ENCODE measurements at places on chromosomes 3 and 15.

GRCh38 chr15:71116366-71116765, 1.1 kb downstream of the THSD4 start:
- DNase-seq = no peak

DNA sequence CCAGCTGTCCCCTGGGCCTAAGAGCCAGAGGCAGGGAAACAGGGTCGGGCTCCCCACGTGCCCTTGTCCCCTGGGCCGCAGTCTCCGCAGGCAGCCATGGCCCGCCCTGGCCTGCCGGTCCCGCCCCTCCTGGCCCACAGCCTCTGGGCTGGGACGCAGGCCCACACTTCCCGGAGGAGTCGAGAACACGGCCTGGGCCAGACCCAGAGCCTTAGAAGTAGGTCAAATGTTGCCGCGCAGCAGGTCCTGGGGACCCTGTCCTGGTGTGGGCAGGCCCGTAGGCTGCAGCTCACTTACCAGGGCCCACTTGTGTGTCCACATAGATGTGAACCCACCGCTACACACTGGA, 4.3 kb upstream of the MYL3 start:
- no peak for DNase-seq

GRCh38 chr3:28081533-28081947, 159.9 kb upstream of the CMC1 start:
- no peak for DNase-seq

- DNase-seq = no peak
Observed at GRCh38 chr15:73212424-73212823, 156.3 kb downstream of the HCN4 start.

DNA sequence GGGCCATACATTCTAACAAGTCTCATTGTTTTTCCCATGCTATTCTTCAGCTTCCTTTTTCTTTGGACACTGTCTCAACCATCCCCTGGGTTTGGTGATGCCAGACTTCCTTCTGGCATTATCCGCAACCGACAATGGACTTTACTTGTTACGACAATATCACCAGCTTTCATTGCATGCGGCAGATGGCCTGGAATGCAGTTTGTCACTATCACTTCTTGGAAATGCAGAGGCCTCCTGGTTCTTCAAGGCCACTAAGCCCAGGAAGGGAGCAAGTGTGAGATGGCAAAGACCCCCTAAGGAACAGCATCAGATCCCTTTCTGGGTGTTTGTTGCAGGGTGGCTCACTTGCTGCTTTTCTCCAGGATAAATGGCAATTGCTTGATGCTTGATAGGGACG, 128.6 kb downstream of the PTPRG start:
- no peak for DNase-seq

DNA sequence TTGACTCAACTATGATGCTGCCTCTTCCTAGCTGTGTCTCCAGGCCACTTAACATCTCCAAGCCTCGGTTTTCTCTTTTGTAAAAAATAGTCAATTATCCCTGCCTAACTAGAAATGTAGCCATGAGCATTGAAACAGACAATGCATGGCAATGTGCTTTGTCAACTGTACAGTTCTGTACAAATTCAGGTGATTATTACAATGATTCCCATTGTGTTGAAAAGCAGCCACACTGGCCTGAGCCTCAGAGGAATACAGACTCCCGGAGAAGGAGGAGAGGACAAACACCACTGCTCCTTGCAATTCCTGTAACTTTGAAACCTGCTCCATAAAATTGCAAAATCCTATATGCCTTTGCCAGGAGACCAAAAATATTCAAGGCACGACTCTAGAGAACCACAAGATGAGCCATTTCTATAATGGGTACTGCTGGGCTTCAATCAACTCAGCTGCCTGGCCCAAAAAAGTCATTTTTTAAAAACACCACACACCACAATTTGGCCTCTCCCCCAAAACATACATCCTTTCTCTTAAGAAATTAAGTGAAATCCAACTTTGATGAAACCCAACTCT, 28.6 kb downstream of the DAPK2 start:
- DNase-seq = no peak

DNA sequence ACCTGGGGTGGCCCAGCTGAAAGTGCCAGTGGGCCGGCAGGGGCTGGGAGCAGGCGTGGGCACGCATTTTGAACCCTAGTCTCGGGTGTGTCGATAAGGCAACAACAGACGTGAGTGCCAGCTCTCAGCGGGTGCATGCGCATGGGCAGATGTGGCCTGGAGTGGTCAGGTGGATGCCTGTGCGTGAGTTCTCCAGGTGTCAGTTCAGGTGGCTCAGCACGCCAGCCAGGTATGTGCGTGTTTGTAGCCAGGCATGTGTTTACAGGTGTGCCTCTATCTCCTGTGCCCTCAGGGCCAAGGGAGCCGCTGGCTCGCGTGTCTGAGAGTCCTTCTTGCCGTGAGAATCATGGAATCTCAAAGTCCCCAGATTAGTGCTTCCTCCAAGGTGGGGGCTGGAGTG, 14.8 kb downstream of the CYP1A2 start:
- no peak for DNase-seq

DNA sequence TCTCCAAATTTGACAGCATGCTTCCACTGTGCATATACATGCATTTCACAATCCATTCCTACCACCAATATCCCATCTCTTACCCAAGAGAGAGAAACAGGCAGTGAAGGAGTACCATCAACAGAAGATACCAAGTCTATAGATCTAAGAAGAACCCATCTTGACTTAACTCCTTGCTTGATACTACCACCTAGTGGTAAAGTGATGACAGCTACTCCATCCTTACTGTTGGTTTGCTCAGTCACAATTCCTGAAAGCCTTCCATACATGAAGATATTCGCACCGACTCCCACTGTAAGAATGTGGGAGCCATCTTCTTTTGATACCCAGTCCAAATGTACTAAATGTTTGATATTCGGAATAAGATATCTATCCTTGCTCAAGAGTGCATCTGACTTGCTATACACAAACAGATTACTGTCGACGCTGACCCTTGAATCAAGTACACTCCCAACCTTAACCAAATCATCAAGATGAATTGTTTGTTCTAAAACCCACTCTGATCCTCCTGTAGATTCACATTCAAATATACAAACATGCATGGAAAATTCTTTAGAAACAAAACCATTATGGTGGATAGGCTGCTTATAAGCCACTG, 123.1 kb downstream of the DMXL2 start:
- peak; percentile 44 for DNase-seq

DNA sequence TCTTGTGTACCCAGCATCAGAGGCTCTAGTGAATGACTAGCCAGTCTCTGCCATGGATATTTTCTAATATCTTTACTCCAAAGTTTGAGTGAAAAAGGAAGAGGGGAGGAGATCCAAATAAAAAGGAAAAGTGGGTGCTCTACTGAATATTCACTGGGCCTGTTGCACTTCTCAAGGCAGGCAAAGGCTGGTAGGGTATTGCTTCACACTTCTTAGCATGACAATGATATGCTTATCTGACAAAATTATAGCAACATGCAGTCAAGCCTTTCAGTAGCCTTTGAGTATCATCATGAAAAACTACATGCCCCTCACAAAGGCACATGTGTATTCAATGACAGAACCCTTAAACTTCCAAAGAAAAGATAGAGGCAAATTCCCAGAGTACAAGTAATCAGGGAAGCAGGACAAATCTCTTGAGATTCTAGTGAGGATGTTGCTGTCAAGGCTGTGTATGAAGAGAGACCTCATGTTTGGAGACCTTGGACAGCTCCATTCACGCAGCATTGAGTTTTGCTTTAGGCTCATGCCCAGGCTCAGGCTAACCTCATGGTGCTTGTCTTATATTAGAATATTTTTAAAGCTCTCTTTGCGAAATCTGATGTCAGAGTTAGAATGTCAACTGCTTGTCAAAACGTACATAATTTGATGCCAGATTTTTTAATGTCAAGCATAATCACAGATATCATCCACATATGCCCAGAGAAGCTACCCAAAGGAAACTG, 506.9 kb downstream of the OCA2 start:
- DNase-seq = no peak

DNA sequence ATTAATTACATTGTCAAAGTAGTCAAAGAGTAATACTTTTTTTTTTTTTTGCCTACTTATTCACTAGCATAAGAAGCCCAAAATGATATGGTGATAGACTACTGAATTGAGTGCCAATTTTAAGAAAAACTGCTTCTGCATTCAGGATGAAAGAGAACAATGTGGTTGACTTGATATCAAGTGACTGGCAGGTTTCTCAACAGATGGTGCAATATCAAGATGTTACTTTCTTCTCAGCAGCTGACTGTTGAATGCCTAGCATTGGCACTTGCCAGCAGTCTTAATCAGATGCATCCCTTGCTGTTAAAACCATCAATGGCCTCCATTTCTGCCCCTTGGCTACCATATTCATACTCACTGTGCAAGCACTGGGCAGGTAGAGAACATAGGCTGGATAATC, 863.2 kb downstream of the GBE1 start:
- peak; percentile 3 for DNase-seq

DNA sequence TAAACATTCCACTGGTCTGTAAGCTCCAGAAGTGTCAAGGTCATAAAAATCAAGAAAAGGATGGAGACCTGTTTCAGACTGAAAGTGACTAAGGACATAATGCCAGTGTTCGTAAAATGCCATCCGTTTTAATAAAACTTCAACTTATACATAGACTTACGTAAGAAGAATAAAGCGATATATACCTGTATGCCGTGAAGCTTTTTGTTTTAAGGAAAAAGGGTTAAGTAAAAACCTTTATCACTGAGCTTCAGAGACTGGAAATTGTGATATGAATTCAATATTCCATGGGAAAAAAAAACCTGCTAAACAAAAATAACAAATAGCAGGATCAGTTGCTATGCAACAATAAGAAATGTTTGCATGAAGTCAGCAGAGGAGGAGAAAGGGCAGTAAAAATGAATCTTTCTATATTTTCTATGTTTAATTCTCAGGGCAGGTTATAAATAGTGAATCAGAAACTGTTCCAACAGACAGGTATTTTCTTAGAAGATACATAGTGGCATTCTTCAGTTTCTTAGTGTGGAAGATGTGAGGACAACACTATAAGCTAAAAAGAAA, 42.5 kb downstream of the CHSY1 start:
- DNase-seq = no peak

DNA sequence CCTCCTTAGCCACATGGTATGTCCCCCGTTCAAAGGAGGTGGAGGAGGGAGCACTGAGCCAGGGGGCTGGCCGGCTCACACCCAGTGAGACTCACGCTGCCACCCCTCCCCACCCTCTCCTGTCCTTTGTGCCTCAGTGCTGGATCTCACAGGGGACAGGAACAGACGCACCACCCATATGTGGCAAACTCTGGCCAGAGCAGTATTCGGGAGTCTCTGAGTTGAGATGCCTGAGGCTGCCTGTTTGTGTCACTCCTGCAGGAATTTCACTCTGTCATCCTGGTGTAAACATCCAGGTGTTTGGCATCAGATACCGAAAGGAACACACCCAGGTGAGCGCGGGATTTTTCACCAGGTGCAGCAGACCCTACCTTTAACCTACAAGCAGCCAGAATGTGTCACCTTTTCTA, 25.7 kb downstream of the RGMA start:
- peak; percentile 10 for DNase-seq

- DNase-seq = no peak
Observed at GRCh38 chr15:29792426-29793159, 29.7 kb downstream of the TJP1 start.

DNA sequence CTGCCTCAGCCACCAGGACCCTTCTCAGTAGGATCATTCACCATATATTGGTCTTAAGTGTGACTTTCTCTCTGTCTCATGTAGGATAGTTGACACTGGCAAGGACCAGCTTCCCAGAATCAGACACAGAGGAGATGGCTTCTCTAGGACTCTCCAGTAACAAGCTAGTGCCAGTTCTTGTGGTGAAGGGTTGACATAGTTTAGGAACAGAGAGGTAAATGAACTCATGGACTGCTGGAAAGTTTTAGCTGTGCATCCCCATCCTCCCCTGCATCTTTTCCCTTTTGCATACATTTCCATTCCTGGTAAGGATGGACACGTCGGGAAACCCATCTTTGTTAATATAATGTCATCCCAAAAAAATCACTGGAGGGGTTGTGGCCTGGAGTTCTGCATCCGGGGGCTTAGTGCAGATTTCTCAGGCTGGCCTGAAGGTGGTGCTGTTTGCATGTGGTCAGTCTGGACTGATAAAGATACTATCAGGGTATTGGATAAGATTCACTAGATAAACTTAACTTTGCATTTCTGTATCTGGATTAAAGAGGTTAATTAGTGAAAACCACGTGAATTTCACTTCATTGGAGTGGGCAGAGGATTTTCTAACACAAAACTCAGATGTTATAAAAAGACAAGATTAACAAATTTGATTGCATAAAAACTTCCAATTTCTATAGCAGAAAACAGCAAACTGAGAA, 110.8 kb downstream of the TBC1D2B start:
- no peak for DNase-seq

- DNase-seq = peak; percentile 56
Observed at GRCh38 chr15:68383161-68384074, 48.5 kb downstream of the ITGA11 start.

DNA sequence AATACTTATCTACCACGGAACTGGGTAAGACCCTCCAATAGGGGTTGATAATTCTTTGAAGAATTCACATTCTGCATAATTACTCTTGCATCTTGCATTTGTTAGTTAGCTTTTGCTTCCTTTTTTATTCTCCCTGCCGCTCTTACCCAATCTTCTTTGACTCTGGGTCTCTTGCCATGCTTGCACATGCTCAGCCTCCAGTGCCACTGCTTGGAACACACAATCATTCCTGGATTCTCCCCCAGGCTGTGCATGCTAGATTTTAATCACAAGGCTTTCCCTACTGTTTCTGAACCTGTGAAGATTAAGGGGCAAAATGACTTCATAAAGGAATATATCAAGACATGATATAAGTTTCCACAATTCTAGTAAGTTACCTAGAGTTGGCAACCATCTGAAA, 133.1 kb downstream of the IL1RAP start:
- DNase-seq = no peak

DNA sequence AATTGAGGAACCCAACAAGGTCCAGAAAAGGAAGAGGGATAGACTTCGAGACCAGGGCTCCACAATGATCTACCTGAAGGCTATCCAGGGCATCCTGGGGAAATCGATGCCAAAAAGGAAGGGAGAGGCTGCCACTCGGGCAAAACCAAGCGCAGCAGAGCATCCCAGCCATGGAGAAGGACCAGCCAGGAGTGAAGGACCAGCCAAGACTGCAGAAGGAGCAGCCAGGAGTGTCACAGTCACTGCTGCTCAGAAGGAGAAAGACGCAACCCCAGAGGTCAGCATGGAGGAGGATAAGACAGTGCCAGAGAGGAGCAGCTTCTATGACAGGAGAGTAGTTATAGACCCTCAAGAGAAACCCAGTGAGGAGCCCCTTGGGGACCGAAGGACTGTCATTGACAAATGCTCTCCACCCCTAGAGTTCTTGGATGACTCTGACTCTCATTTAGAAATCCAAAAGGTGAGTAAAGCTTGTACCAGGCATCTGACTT, 12.0 kb downstream of the TATDN2 start:
- DNase-seq = no peak

GRCh38 chr15:38557921-38558320, 6.7 kb downstream of the RASGRP1 start:
- no peak for DNase-seq

DNA sequence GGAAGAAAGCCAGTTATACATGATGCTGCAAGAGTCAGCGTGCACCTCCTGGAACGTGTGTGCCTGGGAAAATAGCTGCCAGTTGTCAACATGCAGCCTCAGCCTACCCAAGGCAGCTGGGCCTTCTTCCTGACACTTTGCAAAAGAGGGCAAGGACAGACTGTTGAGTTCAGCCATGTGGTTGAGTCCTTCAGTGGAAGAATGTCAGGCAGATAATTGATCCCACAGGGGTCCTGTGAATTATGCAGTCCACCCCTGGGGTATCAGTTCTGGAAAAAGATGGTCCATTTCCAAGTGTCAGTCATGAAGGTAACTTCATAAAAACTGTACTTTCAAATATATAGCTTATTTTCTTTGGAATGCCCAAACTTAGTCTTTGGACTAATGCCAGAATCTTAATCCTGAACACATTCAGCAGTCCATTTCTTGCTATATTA, 79.6 kb downstream of the ARNT2 start:
- no peak for DNase-seq
